SJSA1 (cell line): ENCODE measurements at places on chromosomes 12 and 14.

GRCh38 chr12:109944561-109945359, 44.7 kb downstream of the TCHP start:
- DNase-seq = no peak

DNA sequence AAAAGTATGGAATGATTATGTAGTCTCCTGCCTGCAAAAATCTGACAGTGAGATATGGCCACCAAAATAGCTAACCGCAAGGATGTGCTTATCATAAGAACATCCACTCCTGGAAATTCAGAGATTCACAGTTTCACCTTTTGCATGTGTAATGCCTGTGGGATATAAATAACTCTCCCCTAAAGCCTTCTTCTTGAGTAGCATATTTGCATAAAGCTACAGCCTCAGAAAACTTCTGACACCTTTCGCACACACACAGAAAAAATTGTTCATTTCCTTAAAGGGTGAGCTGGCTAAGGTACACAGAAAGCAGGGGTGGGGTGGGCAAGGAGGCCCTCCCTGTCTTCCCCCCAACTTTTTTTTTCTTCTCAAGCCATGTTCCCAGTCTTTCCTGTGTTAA, 3.1 kb upstream of the IGF1 start:
- no peak for DNase-seq

- DNase-seq = peak; percentile 28
Observed at GRCh38 chr14:52338051-52338681, 24.1 kb downstream of the PTGER2 start.

GRCh38 chr12:13362260-13362841, 165.8 kb downstream of the EMP1 start:
- peak; percentile 66 for DNase-seq

- no peak for DNase-seq
Observed at GRCh38 chr12:85963326-85963725, 89.2 kb downstream of the NTS start.

DNA sequence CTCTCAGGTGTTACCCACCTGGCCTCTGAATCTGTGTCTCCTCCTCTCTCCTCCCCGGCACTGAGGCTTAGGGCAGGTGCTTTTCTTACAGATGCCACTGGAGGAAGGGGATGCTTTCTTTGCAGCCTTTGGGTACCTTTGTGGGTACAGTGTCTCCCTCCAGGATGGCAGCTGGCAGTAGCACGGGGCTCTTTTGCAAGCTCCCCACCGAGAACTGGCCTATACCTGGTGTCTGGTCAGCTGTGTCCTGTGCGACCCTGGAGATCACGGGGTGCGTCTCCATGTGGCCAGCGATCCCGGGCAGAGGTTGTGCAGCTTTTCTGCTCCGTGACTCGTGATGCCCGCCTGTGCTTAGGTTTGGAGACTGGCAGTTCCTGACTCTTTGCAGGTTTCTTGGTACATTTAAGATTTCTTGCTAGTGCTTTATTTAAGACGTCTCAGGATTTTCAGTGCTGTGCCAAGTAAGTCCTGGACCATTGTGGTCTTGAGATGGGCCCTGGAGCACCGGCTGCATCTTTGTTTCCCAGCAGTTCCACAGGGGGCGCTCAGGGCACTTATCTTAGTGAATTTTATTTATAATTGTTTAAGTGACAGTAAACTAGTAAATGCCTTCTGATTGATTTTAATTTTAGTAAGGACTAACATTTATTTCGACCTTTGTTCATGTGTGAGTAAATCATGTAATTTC, 68.9 kb downstream of the DDX51 start:
- DNase-seq = no peak

GRCh38 chr12:76556368-76556767, 3.2 kb downstream of the OSBPL8 start:
- no peak for DNase-seq

- no peak for DNase-seq
Observed at GRCh38 chr14:55921511-55921910, 196.7 kb upstream of the PELI2 start.

- no peak for DNase-seq
Observed at GRCh38 chr12:9147461-9147860, 31.7 kb upstream of the A2M start.

DNA sequence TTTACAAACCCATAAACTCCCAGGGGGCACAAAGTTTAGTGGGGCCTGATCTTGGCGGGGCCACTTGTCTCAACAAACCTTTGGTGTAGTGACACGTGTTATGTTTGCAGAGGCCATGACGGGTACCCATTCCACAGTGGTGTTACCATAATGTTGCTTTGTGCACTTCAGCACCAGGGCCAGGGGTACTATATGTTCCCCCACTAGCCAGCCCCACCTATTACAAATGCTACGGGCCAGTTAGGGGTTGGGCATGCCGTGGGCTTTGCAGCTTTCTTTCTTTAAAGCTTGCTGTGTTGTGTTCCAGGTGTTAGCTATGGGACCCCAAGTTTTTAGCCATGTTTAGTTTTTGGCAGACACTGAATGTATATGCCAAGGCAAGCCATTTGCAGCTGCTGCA, 30.8 kb upstream of the G2E3 start:
- DNase-seq = no peak

GRCh38 chr12:45622210-45622937, 107.1 kb upstream of the ARID2 start:
- no peak for DNase-seq

DNA sequence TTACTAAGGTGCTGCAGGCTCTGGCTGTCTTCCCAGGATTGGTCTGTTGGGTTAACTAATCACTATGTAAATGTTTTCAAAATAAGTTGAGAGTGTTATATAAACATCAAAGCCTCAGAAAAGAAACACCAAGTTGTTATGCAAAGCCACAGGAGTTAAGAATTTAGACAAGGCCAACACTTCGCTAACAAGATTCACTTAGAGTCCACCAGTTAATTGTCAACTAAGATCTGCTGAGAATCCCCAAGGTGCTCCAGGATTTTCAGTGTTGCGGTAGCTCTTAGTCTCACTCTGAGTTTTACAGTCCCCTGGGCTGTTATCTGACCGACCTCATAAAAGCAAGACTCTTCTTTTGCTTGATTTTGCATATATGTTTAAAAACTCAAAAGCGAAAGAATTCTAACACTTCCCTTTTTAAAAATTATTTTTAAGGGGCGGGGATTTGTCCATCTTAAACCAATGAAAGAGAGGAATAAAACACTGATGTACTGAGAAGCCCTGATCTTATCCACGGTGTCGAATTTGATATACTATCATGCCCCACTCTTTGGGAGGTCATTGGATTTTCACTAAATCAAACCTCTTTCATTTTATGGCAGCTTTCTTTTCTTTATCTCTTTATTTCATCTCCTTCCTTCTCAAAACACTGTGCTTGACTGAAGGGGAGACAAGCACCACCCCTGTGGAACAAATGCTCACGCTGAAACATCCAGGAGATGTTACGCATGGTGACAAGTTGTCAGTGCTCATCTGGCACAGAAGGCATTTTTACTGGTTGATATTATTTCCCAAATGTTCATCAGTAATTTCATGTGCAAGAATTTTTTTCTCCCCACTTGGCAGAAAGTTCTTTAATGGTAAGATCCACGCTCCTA, 7.0 kb downstream of the NIN start:
- DNase-seq = no peak

GRCh38 chr14:23633160-23633701, 2.9 kb upstream of the DHRS2 start:
- DNase-seq = no peak

DNA sequence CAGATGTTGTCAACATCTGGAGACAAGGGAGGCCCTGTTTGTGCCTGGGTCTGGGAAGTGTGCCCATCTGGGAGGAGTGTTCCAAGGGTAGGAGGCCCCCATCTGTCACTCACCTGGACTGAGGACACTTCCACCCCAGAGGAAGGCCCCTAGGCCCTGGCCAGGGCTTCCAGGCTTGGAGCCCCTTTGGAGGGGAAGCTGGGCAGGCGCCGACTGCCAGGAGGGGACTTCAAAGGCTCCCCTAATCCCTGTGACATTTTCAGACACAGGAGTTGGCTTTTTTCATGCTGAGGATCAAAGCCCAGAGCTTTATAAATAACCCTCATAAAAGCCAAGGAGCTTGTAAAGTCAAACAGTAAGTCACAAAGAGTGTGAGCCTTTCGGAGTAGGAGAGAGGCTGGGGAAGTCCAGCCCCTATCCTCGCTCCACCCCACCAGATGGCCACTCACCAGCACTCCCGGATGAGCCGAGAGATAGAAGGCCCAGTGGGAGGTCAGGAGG, 17.6 kb upstream of the FAM222A start:
- no peak for DNase-seq

GRCh38 chr14:104100171-104101085, 14.9 kb downstream of the ASPG start:
- no peak for DNase-seq
